Glomerular endothelial cell (primary cell): ENCODE measurements at places on chromosomes 4 and X.
A peak's percentile ranks its signal among the peaks of the same experiment; 100 is the strongest.

- no peak for DNase-seq
Measured at GRCh38 chrX:129025376-129025775, 497.9 kb downstream of the SMARCA1 start.

- no peak for DNase-seq
Measured at GRCh38 chr4:153153339-153153871, 50.8 kb upstream of the TRIM2 start.

DNA sequence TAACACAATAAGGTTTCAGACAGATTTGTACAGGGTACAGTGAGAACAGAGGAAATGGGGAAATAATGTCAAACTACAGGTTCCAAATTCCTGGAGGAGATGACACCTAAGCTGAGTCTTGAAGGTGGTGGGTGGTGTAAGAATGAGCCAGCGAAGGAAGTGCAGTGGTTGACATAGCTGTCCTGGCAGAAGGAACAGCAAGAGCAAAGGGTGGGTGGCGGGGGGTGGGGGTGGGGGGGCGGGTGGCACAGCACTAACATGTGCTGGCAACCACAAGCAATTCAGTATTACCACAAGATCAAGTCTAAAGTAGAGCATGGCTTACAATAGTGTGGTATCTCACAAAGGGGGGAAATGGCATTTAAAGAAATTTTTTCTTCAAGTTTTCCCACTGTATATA, 13.1 kb upstream of the G3BP2 start:
- DNase-seq, result no peak

- DNase-seq, result no peak
Measured at GRCh38 chr4:168572002-168572401, 75.2 kb downstream of the PALLD start.

DNA sequence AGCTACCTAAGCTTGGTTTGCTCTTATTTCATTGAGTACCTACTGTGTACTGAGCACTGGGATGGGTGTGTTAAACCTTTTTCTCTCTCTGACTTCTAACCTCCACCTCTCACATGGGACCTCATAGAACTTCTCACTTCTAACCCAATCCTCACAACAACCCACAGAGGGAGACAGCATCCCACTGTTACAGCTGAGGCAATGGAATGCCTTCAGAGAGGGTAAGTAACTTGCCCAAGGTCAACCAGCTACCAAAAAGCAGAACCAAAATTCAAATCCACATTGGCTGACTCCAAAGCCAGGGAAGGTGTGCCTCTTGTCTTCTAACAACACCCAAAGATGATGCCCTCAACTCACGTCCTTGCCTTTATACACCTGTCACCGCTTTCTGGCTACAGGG, 5.4 kb downstream of the SEL1L3 start:
- DNase-seq, result no peak

DNA sequence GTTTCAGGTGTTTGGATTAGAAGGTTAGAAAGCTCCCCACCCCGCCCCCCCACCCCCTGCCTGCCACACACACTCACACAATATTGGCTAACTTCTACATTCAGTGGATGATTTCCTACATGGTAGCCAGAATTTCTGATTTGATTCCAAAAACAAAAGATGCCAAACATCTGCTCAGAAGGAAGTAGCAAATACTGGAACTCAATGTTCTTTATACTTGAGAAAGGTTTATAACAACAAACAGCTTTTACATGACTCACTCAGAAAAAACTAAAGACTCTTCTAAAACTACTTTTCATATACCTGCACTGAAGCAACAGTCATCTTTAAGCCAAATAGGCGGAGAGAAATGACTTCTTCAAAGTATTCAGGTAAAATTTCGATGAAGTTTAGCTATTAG, 750.5 kb upstream of the POU3F4 start:
- no peak for DNase-seq

DNA sequence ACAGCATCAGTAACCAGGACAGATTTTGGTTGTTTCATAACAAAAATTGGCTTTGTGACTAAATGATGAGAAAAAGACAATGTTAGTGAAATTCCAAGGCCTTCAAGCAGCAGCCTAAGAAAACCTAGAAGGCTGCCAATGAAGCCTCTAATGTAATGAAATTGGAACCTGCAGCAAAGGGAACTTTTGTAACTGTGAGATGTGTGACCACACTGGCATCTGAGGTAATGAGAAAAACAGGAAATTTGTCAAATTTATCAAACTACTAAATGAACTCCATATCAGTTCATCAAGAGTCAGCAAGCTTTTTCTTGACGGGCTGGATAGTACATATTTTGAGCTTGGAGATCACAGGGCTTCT, 30.4 kb upstream of the EMCN start:
- DNase-seq, result no peak

DNA sequence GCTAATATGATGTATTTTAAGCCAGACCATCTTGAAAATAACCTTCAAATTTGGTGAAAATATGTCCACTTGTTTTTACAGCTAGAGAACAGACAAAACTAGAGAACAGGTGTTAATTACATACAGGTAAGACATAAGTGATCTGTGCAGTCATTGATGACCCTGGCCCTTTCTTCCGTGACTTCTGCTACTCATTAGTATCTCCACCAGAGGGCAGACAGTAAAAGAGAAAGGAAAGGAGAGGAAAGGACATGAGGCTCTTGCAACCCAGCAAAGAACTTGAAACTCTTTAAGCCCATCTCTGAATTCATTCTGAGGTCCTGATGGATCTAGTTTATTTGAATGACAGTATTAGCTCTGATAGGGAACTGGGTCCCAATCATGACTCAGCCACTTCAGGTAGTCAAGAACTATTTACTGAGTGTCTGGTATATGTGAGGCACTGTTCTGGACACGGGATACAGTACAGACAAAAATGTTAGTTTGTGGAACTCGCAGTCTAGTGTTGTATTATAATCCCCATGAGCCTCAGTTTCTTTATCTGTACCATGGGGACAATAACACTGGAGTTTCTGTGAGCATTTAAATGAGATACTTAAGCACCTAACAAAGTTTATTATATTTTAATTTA, 121.0 kb upstream of the TEX13D start:
- no peak for DNase-seq

- no peak for DNase-seq
Measured at GRCh38 chr4:122687531-122688061, 44.9 kb upstream of the BBS12 start.

DNA sequence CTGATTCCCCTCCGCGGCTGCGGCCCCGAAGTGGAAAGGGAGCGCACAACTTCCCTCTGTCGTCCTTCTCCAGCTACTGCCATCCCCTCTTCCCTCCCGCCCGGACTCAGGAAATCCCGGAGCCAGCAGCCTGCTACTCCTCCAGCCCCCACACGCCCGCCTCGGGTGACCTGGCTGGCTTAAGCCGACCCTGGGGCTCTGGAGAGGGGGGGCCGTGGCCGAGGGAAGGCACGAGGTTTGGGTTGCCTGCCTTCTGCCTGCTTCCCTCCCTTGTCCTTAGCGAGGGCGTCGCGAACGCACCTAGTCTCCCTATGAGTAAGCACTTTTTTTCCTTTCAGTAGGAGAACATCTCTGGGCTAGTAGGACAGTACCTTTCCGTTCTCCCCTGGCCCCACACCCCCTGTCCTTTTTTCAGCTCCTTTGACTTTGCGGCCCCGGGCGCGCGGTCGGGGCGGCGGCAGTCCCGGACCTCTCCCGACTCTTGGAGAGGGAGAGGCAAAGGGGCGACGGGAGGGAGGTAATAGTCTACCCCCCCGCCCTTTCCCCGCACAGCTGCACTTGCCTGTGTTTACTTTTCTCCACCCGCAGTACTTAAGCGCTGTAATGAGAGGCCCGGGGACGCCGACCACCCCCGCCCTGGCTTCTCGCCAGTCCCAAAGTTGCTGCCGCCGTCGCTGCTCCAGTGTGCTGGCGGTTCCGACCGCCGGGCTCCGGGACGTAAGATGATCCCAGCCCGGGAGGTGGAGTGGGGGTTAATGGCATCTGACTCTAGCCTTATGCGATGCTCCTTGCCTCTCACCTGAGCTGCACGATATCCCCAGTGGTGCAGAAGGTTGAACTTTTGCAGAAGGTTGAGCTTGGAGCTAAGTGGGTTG, 868 bp downstream of the PLS3 start:
- DNase-seq, result no peak

DNA sequence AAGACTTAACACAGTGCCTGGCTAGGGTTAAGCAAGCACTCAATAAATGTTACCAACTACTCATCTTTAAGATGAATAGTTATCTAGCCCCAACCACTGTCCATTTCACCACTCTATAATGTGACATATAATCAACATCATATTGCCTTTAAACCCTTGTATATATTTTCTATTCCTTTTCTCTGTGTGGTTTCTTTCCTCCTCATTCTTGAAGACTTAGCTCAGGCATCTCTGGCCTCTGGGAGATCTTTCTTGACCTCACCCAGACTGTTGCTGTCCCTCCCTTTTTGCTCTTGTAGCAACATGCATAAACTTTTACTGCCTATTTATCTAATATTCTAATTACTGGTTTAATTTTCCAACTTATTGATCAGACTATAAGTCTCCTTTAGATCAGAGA, 249.9 kb upstream of the MAB21L2 start:
- no peak for DNase-seq

DNA sequence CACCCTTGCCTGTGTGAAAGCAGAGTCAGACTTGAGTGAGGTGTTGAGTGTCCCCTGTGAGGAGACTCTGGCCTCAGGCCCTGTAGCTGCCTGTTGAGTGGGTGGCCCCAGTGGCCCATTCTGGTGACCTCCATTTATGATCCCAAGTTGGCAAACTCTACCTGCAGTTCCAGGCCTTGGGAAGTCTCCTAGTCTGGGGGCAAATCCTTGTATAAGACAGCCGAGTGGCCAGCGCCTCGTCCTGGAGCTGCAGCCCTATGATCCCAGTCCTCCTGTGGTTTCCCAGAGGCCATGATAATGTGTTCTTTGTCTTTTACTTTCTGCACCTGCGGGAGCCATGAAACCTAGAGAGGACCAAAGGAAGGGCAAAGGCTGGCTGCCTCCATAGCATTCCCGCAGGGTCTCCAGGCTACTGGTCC, 58.7 kb downstream of the NBDY start:
- no peak for DNase-seq

DNA sequence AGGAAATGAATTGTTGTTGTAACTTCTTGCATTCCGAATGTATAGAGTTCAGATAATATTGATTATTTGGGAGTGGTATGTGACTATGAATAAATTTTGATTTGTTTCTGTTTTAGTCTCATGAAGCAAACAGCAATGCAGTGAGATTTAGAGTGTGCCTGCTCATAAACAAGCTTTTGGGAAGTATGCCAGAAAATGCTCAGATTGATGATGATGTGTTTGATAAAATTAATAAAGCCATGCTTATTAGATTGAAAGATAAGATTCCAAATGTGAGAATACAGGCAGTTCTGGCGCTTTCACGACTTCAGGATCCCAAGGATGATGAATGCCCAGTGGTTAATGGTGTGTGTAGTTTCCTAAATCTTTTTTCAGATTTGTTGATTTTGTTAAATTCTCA, 2.0 kb downstream of the NCAPG start:
- no peak for DNase-seq

- DNase-seq, result no peak
Measured at GRCh38 chr4:8554555-8555100, 25.6 kb upstream of the GPR78 start.

- DNase-seq, result no peak
Measured at GRCh38 chrX:77447653-77448569, 722 bp downstream of the FGF16 start.

- no peak for DNase-seq
Measured at GRCh38 chrX:54818221-54818620, 10.7 kb downstream of the MAGED2 start.

- DNase-seq, result peak; percentile 10
Measured at GRCh38 chrX:63686878-63687714, 97.9 kb downstream of the ARHGEF9 start.

DNA sequence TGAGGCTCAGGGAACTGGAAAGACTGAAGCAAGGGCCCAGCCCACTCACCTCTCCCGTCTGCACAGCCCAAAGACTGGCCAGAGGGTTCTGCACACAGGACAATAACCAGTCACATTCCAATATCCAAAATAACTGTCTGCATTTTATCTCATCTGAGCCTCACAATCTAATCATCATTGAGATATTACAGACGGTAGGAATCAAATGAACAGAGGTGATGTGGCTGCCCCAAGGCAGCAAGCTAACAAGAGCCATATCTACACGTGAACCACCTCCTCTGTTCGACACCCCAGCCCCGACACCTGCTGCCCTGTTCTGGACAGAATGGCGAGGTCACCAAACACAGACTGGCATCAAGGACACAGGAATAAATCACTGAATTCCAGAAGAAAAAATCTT, 60.5 kb downstream of the AFAP1 start:
- DNase-seq, result no peak

- no peak for DNase-seq
Measured at GRCh38 chr4:78167510-78167909, 110.4 kb downstream of the FRAS1 start.

- DNase-seq, result no peak
Measured at GRCh38 chr4:10521424-10521823, 64.2 kb upstream of the ZNF518B start.

DNA sequence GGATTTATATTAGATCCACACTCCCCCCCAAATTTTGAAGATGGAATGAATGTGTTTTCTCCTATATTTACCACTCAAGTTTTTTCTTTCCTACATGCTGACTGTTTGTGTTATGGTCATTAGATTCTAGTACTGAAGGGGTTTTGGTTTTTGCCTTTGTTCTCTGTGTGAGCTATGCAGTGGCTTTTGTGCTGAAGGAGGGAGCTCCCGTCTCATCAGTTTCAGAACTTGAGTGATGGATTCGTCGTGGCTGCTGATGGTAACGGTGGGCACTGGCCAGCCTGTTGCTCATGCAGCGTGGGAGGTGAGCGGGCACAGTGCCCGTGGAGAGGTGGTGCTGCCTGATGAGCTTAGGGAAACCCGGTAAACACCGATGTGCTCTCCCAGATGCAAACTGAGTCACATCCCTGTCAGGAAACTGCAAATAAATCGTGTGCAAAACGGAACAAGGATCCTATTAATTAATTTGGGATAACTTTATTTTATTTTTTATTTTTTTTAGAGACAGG, 101.5 kb downstream of the SORBS2 start:
- no peak for DNase-seq

DNA sequence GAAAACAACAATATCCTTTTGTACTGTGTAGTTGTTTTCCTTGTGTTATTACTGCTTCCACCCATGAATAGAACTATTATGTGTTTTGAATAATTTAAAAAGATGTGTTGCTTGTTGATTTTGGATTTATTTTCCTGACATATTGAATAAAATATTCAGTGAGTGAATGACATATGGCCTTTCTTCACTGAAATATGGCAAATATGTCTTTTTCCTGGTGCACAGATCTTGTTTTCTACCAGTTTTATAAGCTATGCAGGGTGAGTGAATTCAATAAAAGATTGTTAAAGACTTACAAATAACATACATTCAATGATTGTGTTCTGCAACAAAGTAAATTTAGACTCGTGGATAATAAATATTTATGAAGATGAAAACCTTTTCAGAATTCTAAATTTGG, 1216.3 kb upstream of the ADGRL3 start:
- no peak for DNase-seq

DNA sequence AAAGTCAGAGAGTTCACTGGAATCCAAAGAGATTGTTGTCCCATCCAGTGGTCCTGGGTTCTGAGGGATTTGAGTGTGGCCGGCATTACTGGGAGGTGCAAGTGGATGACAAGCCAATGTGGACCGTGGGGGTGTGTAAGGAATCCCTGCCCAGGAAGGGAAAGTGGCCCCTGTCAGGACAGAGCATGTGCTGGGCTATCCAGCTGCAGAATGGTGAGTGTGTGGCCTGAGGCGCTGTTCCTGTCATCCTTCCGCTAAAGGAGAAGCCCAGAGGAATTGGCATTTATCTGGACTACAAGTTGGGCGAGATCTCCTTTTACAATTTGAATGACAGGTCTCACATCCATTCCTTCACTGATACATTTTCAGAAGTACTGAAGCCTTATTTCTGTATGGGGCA, 20.4 kb upstream of the TRIM60 start:
- no peak for DNase-seq
